Neural crest cell (in vitro differentiated cells): ENCODE measurements at places on chromosomes 3 and 15.

DNA sequence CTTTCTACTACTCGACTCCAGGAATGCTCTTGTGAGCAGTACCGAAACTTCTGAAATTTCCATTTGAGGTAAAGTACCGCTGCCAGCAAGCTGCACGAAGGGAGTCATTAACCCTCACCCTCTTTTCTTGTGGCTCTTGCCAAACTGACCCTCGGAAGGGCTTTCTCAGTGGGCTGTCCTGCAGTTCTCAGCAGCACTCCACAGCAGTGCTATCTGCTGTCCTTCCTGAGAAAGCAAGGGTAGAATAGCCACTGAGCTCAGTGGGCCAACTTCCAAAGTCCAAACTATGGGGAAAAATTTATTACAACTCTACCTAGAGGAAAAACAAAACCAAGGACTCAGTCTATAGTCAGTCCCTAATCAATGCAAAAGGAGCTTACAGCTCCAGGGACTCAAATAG lies 38.5 kb upstream of the COL8A1 start:
- no peak for DNase-seq

DNA sequence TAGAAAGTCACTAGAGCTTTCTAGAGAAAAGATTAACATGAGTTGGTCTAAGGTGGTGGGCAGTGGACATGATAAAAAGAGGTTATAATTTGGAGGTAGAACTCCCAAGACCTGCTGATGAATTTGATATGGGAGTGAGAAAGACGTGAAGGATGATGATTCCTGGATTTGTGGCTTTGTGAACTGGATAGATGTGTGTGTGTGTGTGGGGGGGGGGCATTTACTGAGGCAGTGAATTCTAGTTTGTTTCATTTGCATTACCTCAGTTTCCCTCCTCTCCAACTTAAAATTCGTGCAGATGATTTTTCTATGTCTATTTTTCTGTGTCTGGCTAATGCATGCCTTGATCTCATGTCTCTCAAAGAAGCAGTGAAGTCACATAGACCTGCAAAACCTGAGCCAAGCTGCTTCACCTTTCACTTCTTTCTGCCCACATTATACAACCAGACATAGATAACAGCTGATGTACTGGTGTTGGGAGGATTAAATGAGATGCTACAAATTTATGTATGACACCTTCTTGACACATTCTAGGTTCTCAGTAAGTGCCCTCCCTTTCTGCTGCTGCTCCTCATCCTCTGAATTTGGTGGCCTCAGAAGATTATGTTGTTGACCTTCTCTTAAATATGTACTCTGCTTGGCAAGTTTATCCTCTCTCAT lies 9.9 kb downstream of the AHSG start:
- DNase-seq = no peak

DNA sequence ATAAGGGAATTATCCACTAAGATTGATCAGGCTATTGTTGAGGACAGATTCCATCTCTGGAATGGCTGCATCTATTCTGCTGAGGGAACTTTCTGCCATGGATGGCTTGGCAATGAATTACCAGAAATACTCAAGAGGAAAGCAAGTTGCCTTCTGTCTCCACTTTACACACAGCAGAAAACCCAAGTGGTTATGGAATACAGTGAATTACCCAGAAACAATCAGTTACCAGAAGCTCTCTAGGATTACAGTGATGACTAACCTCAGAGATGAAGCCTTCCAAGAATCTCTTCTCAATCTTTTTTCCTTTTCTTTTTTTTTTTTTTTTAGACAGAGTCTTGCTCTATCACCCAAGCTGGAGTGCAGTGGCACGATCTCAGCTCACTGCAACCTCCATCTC lies 183.3 kb downstream of the WDR76 start:
- DNase-seq = no peak

DNA sequence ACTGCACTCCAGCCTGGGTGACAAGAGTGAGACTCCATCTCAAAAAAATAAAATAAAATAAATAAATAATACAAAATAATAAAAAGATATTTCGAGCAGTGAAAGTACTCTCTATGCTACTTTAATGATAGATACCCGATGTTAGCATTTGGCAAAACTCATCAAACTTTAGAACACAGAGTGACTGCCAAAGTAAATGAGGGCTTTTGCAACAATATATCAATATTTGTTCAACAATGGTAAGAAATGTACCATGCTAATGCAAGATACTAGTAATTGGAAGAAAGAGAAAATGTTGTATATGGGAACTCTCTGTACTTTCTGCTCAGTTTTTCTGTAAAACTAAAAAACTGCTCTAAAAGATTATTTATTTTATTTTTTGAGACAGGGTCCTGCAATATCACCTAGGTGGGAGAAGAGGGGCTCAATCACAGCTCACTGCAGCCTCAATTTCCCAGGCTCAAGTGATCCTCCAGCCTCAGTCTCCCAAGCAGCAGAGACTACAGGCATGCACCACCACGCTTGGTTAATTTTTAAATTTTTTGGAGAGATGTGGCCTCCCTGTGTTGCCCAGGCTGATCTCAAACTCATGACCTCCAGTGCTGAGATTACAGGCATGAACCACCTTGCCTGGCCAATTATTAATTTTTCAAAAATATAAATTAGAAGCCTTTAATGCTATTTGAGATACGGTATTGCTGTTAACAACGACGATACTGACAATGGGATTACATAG lies 650.5 kb upstream of the NR2F2 start:
- no peak for DNase-seq

- no peak for DNase-seq
Observed at GRCh38 chr3:106381286-106381938, 512.6 kb upstream of the CBLB start.

DNA sequence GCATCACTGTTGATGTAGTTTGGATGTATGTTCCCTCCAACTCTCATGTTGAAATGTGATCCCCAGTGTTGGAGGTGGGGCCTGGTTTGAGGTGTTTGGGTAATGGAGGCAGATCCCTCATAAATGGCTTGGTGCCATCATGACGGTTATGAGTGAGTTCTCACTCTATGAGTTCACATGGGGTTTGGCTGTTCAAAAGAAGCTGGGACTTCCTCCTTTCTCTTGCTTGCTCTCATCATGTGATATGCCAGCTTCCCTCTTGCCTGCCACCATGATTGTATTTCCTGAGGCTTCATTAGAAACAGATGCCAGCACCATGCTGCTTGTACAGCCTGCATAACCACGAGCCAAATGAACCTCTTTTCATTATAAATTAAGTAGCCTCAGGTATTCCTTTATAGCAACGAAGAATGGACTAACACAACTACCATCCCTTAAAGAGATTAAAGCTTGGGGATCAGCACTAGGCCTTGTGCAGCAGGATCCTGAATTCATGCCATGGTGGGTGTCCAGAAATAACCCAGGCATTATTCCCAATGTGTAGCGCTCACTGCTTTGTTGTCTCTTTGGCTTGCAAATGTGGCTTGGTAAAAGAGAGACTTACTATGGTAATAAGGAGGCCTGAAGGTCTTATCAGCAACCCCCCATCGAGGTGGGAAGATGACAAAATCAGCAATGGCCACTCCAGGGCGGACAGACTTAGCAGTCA lies 41.9 kb downstream of the NDUFB4 start:
- no peak for DNase-seq

- no peak for DNase-seq
Observed at GRCh38 chr15:91520850-91521249, 332.7 kb upstream of the SLCO3A1 start.

DNA sequence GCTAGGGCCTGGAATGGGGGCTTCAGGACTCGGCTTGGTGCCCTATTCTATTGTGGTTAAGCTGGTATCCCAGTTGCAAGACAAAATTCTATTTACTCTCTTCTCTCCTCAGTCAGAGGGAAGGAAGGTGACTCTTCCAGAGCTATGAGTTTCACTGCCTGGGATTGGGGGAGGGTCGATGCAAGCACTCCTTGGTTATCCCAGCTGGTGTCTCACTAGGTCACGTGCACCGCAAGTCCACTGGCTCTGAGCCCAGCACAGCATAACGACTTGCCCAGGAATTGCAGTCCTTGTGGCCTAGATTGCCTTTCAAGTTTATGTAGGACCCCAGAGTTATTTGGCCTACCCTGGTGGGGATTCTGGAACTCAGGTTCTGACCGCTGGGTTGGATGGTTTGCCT lies 958.8 kb downstream of the IGSF11 start:
- DNase-seq = no peak

- DNase-seq = no peak
Observed at GRCh38 chr3:9784965-9785364, 7.3 kb downstream of the TADA3 start.

DNA sequence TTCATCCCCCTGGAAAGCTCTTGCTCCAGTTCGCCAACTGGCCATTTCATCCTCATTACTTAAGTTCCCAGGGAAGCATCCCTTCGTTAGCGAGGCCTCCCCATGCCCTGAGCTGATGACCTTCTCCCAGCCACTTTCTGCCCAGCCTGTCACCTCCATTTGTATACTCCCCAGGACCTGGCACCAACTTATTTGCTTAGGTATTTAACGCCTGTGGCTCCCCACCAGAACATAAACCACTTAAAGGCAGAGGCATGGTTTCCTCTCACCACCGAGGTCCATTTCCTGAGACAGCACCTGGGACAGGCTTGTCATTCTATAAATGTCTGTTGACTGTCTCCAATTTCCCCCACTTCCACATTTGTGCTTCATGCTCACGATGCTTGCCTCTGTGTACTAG lies 189.0 kb downstream of the ZNF621 start:
- DNase-seq = no peak

- no peak for DNase-seq
Observed at GRCh38 chr3:82186017-82186416, 424.6 kb upstream of the GBE1 start.

DNA sequence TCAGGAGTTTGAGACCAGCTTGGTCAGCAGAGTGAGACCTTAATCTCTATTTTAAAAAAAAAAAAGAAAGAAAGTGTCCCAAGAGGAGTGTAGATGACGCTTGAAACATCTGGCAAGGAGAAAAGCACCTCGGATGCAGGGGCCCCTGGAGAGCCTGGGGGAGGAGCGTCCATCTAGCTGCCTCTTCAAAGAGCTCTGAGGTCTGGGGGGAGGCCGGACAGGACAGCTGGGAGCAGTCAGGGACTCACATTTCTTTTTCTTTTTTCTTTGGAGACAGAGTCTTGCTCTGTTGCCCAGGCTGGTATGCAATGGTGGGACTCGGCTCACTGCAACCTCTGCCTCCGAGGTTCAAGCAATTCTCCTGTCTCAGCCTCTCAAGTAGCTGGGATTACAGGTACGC lies 3.3 kb upstream of the IDH2 start:
- no peak for DNase-seq

GRCh38 chr3:14555835-14556234 lies 15.7 kb upstream of the GRIP2 start:
- no peak for DNase-seq

DNA sequence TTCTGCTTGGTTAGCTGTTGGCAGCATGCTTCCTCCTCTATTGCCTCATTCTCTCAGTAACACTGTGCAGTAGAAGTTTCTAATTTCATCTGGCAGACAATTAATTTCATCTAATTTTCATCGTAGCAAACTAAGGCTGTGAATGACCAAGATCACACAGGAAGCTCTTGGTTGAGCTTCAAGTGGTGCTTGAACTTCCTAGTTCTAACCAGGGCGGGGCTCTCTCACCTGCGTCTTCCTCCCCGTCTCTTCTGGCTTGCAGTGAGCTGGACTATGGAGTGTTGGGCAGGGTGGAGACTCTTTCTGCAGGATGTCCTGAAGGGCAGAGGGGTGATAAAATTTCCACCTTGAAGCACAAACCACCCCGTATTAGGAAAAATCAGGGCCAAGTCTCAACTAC lies 2.0 kb upstream of the IL16 start:
- DNase-seq = no peak

DNA sequence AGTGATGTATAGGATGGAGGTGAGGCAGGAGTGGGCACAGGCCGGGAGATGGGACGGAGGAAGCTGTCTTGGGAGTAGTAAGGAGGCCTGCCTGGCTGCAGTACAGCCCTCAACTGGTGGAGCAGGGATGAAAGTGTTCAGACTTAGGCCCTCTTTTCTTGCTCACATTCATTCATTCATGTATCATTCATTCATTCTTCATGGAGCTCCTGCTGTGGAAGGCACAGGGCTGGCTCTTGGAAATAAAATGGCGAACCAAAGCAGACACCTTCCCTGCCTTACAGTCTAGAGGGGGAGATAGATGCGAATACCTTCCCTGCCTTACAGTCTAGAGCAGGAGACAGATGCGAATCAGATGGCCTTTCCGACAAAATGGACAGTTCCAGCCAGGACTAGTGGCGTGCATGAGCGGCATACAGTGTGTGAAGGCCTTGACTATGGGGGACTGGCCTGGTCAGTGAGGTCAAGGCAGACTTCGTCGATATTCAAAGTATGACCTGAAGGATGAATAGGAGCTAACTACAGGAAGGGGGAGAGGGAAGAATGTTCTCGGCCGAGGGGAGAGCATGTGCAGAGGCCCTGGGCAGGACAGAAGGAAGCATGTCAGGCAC lies 143.2 kb upstream of the TLE3 start:
- no peak for DNase-seq

GRCh38 chr3:69011096-69011730 lies 2.3 kb downstream of the EOGT start:
- DNase-seq = no peak

DNA sequence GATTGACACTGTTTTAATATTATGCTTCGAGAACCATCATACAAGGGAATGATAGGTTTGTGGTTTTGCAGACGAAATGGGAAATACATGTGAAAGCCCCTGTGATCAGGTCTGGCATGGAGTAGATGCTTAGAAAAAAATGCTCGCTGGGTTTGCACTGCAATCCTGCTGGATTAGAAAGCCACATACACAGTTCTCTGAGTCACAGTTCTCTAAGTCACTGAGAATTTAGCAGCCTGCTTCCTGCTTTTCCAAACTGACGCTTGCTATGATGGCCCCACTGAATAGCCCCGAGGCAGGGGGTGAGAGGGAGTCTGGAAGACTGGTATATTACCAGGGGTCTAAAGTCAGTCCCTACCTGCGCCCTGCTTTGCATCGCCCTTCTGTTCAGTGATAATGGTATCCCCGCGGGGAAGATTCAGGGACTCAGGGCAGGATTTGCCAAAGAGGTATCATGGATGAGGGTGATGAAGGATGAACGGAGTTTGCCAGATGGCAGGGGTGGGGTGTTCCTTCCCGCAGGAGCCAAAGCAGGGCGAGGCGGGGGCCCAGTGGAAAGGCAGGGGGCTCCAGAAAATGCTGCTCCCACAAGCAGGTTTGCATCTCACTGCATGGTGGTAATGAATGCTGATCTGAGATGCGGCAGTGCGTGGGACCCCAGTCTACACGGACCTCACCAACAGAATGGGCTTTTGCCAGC lies 82.3 kb downstream of the IQSEC1 start:
- no peak for DNase-seq

DNA sequence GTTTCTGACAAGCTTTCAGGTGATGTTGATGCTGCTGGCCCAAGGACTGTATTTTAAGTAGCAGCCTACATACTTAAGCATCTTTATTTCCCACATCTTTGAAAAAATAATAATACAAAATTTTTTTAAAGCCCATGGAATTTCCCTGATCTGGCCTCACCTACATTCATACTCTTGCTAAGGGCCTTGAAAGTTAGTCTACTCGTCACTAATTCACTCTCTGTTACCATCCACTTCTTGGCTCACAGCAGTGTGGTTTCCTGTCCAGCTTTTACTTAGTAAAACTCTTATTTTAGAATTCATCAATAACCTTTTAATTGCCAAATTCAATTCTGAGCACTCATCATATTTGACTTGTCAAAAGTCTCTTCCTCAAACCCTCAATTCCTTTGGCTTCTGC lies 59.3 kb upstream of the CRTC3 start:
- DNase-seq = no peak
